ENCODE measurements at places on chromosomes 2 and 18. TPM values are rescaled to one million over a fixed set of nuclear protein-coding genes. Genes with fewer than 3 reads are reported as not detected.

DNA sequence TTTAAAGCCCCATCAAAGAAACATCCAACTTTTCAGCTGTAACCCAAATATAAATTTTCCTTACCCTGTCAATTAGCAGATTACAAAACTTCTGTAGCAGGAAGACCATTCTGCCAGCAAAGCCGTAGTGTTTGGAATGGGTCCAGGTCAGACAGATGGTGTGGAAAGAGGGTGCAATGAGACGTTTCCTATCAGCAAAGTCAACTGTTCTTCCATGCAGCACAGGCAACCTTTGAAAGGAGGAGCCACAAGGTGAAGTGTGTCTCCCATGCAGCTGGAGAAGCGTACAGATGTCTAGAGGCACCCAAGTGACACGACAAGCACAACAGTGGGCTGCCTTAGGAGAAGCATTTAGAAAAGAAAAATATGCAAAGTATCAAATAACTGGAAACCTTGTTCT lies 83.7 kb downstream of the SP3 start:
- no peaks in the 10 kb centered on the region for H3K27me3 ChIP-seq
- H3K27ac ChIP-seq: no peak overlapping the region
- H3K4me1 ChIP-seq: no peaks in the 10 kb centered on the region
- no peak for DNase-seq
- H3K4me3 ChIP-seq: no peak overlapping the region

DNA sequence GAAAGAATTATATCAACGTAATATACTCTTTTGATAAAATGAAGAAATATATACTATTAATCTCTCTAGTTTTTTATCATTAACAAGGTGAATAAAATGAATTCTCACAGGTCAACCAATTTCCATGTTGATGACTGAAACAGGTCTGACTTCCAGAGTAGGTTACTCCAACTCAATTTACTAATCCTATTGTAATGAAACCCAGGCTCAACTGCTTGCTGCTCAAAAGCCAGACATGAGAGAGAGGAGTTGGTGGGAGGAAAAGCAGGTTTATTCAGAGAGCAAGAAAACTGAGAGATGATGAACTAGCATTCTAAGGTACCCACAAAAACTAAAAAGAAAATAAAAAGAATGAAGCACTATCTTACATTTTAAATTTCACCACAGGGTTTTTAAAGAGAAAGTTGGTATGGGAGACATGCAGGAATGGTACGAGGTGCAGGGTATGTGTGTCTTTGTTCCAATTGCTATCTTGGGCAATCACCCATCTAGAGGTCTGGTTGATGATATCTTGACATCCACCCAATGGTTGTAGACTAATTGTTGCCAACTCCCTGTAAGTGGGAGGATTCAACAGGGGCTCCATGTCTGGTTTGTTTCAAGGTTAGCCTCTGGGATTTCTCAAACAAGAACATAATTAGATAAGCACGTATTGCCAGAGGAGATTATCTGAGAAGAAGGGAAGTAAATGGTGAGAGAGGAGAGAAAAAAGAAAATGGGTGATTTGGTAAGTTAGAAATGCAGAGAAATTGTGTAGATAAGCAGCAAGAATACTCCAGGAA lies 471.4 kb upstream of the REG3G start:
- no peaks in the 10 kb centered on the region for H3K36me3 ChIP-seq
- H3K4me1 ChIP-seq: no peaks in the 10 kb centered on the region
- no peak overlapping the region for H3K4me3 ChIP-seq
- no peaks in the 10 kb centered on the region for H3K27me3 ChIP-seq

DNA sequence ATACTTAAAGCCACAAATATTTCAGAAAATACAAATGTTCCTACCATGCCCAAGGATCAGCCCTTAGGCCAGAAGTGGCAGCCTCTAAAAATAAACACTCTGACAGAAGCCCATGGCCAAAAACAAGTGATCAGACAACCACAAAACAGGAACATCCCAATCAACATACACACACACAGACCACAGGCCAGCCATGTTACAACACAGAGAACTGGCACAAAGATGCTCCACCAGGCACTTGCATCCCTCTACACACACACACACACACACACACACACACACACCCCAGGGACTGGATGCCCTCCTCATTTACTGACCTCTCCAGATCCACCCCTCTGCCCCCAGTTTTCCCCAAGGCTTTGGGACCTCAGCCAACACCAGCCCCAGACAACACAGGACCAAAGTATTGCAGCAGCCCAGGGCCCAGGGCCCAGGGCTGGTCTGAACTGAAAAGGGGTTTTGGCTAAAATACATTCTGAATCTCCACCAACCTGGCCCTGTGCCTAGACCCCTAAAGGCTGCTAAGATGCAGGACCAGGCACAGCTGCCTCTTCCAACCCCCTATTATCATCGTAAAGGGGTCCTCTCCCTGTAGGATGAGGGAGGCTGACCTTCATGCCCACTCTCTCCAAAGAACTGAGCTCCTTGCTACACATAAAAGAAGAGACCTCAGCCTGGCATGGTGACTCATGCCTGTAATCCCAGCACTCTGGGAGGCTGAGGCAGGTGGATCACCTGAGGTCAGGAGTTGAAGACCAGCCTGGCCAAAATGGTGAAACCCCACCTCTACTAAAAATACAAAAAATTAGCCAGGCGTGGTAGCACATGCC lies 151.4 kb downstream of the TNS1 start:
- peaks cover 40% of the 10 kb centered on the region for H3K4me1 ChIP-seq
- H3K27me3 ChIP-seq: no peaks in the 10 kb centered on the region
- no peak overlapping the region for H3K4me3 ChIP-seq
- H3K36me3 ChIP-seq: peaks cover 12% of the 10 kb centered on the region
- peak; percentile 61 for DNase-seq

GRCh38 chr2:147003081-147003480 lies 841.7 kb upstream of the ACVR2A start:
- H3K36me3 ChIP-seq: no peaks in the 10 kb centered on the region
- H3K27ac ChIP-seq: no peak overlapping the region
- no peak for DNase-seq
- no peaks in the 10 kb centered on the region for H3K4me1 ChIP-seq

KIF5C gene
- polyA plus RNA-seq: 1.1 TPM

CNGA3 gene
- polyA plus RNA-seq: not detected

DNA sequence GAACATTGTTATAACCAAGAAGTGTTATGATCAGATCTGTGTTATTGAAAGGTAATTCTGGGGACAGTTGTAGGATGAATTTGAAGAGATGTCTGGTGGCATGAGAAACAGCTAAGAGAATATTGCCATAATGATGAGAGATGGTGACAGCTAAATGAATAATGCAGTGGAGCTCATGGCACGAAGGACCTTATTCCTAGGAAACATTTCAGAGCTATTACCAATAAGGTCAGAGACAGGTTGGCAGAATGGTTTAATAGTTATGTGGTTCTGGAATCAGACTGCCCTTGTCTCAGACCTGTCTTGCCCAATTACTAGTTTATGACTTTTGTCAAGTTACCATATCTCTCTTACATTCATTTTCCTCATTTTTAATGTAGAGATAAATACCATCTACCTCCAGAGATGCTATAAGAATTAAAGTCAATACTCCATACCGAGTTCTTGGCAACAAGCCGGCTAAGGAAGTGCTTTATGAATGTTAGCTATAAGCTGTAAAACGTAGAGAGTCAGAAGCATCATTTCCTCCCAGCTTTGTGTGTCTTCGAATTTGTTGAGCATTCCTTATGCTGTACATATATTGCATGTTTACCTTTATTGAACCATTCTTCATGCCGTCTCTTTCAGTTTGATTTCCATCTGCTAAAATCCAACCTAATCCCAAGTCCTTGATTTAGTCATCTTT lies 73.6 kb upstream of the COL5A2 start:
- no peak overlapping the region for H3K4me3 ChIP-seq
- no peak overlapping the region for H3K27ac ChIP-seq
- H3K27me3 ChIP-seq: no peaks in the 10 kb centered on the region
- DNase-seq: no peak
- no peaks in the 10 kb centered on the region for H3K4me1 ChIP-seq

ARHGEF33 gene
- polyA plus RNA-seq: 0.18 TPM

- no peaks in the 10 kb centered on the region for H3K36me3 ChIP-seq
- peak; percentile 64 for DNase-seq
- H3K4me1 ChIP-seq: no peaks in the 10 kb centered on the region
- H3K27me3 ChIP-seq: no peaks in the 10 kb centered on the region
- no peak overlapping the region for H3K4me3 ChIP-seq
These were observed 19.7 kb downstream of the VIL1 start for GRCh38 chr2:218438596-218438995.

SPDYA gene
- 0.17 TPM for polyA plus RNA-seq

GRCh38 chr2:5060956-5061355 lies 631.2 kb upstream of the SOX11 start:
- H3K36me3 ChIP-seq: no peaks in the 10 kb centered on the region
- no peak overlapping the region for H3K27ac ChIP-seq
- DNase-seq: no peak
- no peaks in the 10 kb centered on the region for H3K4me1 ChIP-seq

Measured in spleen (tissue), 13 donors.